ENCODE measurements at places on chromosomes 1 and 21. TPM values are rescaled to one million over a fixed set of nuclear protein-coding genes. Genes with fewer than 3 reads are reported as not detected.

Gene GRIK1
- 1.9 TPM for polyA plus RNA-seq

Gene MIXL1
- 0.32 TPM for polyA plus RNA-seq

DNA sequence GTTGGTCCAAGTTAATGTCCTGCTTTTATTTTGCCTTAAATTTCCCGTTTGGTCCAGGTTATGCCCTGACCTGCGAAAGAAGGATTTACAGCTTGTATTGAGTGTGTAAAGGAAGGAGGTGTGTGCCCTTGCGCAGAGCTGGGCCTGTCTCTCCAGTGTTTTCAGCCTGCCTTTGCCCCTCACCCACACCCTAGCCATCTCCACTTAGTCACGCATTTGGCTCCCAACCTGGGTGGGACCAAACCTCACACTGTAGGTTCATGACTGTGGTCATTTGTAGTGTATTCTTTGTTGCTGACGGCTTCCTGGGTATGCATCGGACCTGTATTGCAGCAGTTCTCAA, 572 bp upstream of the SRSF10 start:
- DNase-seq, result no peak

- DNase-seq, result no peak
Observed at GRCh38 chr1:27436204-27437159, 44.1 kb downstream of the GPR3 start.

GRCh38 chr21:39754811-39755210, 9.8 kb downstream of the IGSF5 start:
- DNase-seq, result no peak

GRCh38 chr1:66623812-66624211, 89.9 kb downstream of the SGIP1 start:
- no peak for DNase-seq

Measured in left renal cortex interstitium (tissue), 4 donors.